ENCODE measurements at places on chromosomes 6 and 20. TPM values are rescaled to one million over a fixed set of nuclear protein-coding genes. Genes with fewer than 3 reads are reported as not detected.

Gene RHAG
- total RNA-seq, result not detected

Gene MBOAT1
- total RNA-seq, result 2.4 TPM

Gene MUC21
- not detected for total RNA-seq

Gene FAM217B
- 2.9 TPM for total RNA-seq

Gene MICB
- 3.1 TPM for total RNA-seq

Gene HEY2
- total RNA-seq, result not detected

Gene MRAP2
- total RNA-seq, result 0.47 TPM

Gene RAD21L1
- under 0.01 TPM for total RNA-seq

Gene PLCB1
- total RNA-seq, result 24.9 TPM

Gene RIPOR2
- 0.34 TPM for total RNA-seq

Gene LCA5
- total RNA-seq, result 5.7 TPM

Gene BMP6
- total RNA-seq, result 0.77 TPM

Gene THEMIS
- not detected for total RNA-seq

Gene PACSIN1
- not detected for total RNA-seq

Gene SLC52A3
- not detected for total RNA-seq

Gene IP6K3
- total RNA-seq, result not detected

Gene RMND1
- total RNA-seq, result 29.5 TPM

Gene PSMA7
- total RNA-seq, result 311 TPM

Gene ELMO2
- total RNA-seq, result 26.2 TPM

Gene CCN6
- total RNA-seq, result not detected

Measured in bronchial smooth muscle cell (primary cell).